NCI-H524 (cell line): ENCODE measurements at places on chromosomes 7 and 10.

GRCh38 chr7:36128448-36129047 lies 24.5 kb upstream of the EEPD1 start:
- no peak for DNase-seq

DNA sequence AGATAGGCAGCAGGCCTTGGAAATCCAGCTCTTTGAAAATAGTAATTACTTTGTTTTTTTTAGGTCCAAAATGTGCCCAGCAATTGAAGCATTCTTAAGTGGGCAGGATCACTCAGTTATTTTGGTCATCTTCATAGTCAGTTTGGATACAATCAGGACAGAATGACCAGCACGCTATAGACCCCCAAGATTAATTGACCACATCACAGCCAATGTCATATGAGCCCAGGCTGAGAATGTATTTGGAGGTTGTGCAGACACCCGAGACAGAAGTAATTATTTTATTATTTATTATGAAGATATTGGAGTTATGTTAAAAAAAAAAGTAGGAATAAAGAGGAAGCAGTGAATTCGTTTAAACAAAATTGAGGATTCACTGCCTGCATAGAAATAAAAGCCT lies 93.3 kb upstream of the PFKP start:
- no peak for DNase-seq

GRCh38 chr10:130809181-130809580 lies 502.3 kb downstream of the TCERG1L start:
- DNase-seq, result no peak

GRCh38 chr7:7761340-7761973 lies 43.0 kb upstream of the RPA3 start:
- peak; percentile 16 for DNase-seq

DNA sequence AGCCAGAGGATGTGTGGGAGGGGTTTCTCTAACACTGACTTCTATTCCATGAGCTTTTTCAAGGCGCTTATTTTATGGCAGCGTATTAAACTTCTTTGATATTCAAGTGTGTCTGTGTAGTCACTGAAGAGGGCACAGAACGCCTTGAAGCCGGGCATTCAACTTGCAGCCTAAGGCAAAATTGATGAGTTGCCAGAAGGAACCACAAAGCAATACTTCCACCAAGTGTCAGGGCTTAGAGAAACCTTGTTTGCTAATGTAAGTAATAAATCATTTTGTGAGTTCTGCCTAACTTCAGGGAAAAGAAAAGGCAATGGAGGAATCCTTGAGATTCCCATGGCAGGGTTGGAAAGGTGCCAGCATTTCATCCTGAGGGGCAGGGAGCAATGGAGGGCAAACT lies 163.8 kb downstream of the LCOR start:
- DNase-seq, result no peak

- no peak for DNase-seq
Measured at GRCh38 chr10:12873172-12873571, 128.3 kb downstream of the CCDC3 start.

DNA sequence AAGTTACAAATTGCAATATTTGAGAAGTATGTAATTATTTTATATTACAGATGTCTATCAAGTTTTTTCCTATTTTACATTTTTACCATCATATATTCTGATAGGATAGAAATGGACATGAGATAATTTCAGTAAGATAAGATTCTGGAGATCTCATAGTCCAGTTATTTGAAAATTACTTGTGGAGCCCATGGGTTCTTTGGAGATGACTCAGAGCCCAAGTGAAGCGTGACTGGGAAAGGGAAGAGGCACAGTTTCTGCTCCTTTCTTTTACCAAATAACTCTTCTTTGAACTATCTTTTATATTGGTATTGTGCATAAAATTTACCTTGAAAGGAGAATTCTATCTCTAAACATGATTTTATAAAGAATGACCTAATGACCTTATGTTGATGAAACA lies 2.4 kb downstream of the CD36 start:
- DNase-seq, result no peak

- DNase-seq, result no peak
Measured at GRCh38 chr10:131898713-131899112, 2.1 kb upstream of the PPP2R2D start.

- DNase-seq, result peak; percentile 65
Measured at GRCh38 chr10:92544296-92544695, 29.6 kb downstream of the IDE start.

GRCh38 chr7:129438839-129439651 lies 4.8 kb downstream of the STRIP2 start:
- DNase-seq, result no peak

DNA sequence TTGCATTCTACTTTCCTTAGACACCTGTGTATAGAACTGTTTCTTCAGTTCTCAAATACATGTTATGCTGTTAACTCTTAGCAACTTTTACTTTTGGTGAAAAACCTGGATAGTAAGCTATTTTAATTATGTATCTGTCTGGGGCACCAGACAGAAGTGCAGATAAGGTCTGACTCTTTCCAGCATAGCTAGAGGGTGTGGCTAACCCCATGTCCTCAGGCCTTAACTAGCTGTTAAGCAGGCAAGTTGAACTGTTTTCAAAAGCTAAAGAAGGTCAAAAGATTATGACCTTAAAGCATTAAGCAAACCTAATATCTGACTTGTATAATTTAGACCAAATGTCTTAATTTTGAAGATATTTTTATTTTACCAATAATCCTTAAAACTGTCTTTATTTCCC lies 45.1 kb upstream of the INHBA start:
- DNase-seq, result no peak

GRCh38 chr7:1111156-1111555 lies 23.2 kb downstream of the GPER1 start:
- DNase-seq, result no peak

- no peak for DNase-seq
Measured at GRCh38 chr10:74488907-74489306, 337.5 kb upstream of the KAT6B start.

DNA sequence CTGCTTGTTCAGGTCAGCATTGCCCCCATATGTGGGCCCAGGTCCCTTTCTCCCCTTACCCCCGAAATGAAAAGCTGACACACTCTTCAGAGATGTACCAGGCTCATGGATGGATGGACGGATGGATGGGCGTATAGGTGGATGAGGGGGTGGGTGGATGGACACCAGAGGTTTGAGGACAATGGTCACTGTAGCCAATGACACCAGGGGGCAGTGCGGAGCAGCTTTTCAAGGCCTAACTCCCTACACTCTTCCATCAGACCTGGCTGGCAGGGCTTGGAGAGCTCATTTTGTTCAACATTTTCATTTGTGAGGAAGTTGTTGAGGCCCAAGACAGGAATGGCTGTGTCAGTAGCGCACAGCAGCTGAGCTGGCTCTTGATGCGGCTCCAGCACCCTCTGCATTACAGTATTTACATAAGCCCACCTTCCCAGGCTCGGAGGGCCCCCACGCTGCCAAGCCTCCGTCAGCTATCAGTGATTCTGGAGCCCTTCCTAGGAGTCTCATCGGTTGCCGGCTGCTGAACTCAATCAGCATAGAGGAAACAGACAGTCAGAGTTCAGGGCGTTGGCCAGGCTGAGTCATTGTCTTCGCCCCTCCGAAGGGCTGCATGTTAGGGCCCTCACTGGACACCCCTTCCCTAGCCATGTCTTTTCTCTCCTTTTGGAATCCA lies 11.6 kb upstream of the FFAR4 start:
- DNase-seq, result peak; percentile 40

GRCh38 chr7:106163257-106163656 lies 51.1 kb upstream of the SYPL1 start:
- DNase-seq, result no peak

DNA sequence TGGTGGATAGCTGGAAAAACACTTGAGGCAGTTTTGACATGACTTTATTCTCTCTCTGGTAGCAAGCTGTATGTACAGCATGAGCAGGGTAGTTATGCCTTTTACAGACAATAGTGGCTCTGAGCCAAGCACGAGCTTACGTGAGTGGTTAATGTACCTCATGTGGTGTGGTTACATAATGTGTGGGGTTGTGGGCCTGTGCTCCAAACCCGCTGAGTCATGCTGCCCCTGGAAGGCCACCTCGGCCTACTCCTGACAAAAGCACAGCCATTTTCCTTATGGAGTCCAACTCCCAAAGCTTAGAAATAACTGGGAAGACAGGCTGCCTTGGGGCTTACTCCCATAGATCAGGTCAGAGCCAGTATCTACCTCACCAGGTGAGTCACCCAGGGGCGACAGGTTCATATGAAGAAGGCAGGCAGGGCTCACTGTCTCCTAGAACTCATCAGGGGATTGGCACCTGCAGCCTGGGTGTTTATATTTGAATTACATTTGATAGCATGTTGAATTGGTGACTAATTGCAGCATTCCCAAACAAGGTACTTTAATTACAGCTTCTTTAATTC lies 404.5 kb downstream of the ADRA2A start:
- no peak for DNase-seq

GRCh38 chr10:43399320-43400310 lies 9.4 kb downstream of the HNRNPF start:
- DNase-seq, result no peak

- DNase-seq, result no peak
Measured at GRCh38 chr10:1359626-1359955, 303.4 kb downstream of the WDR37 start.

DNA sequence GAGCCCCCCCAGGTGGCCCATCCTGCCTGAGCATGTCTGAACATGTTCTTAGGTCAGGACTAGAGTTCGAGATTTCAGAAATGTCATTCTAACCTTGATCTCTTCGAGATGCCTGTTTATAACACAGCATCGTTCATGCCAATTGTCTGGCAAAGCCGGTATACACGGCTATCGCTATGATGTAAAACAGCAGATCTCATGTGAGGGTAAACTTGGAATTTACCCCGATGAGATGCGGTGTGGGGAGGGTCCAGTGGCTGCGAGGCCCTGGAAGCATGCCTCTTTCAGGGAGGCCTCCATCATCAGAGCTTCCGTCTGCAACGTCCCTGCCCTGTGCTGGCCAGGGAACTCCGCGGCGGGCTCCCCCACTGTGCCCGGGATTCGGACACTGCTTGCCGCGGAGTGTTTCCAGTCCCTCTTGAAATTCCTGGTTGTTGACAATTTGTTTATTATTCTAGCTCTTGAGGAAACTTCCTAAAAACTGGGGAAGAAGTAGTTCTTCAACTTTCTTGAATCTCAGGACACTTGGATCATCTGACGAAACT lies 168.6 kb upstream of the RHEB start:
- no peak for DNase-seq

DNA sequence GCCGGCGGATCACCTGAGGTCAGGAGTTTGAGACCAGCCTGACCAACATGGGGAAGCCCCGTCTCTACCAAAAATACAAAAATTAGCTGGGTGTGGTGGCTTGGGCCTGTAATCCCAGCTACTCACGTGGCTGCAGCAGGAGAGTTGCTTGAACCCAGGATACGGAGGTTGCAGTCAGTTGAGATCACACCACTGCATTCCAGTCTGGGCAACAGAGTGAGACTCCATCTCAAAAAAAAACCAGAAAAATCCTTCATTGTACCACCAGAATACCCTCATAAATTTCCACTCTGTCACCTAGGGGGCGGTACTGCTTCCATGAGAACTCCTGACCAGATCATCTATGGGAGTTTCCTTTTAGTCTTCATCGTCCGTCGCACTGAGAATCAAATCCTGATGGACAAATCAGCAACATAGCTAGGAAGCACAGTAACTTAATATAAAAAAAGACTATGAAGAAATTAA lies 225.8 kb upstream of the KLF14 start:
- DNase-seq, result peak; percentile 0

GRCh38 chr7:84187087-84187805 lies 7.3 kb downstream of the SEMA3A start:
- DNase-seq, result no peak
